Suprapubic skin (tissue), 4 donors: ENCODE measurements at places on chromosomes 5 and 9. TPM values are rescaled to one million over a fixed set of nuclear protein-coding genes. Genes with fewer than 3 reads are reported as not detected.

SPACA9 gene
- 9.9 TPM for total RNA-seq

POU5F2 gene
- total RNA-seq = 1.4 TPM

LPAR1 gene
- 16.2 TPM for total RNA-seq

C5orf34 gene
- total RNA-seq = 0.65 TPM

COL15A1 gene
- total RNA-seq = 8.2 TPM

ADRA1B gene
- total RNA-seq = 0.36 TPM

ROR2 gene
- 4.0 TPM for total RNA-seq

PIP5K1B gene
- total RNA-seq = 2.0 TPM

RAD50 gene
- total RNA-seq = 53.4 TPM

SIGMAR1 gene
- total RNA-seq = 78.5 TPM

- no peak for DNase-seq
- H3K36me3 ChIP-seq = no peaks in the 10 kb centered on the region
- no peaks in the 10 kb centered on the region for H3K27me3 ChIP-seq
- H3K4me3 ChIP-seq = no peak overlapping the region
- no peak overlapping the region for H3K27ac ChIP-seq
- peaks cover 21% of the 10 kb centered on the region for H3K4me1 ChIP-seq
Measured at GRCh38 chr9:94853887-94854286, 127.4 kb downstream of the AOPEP start.

GRCh38 chr5:129118826-129119225 lies 24.3 kb downstream of the ISOC1 start:
- no peak overlapping the region for H3K27ac ChIP-seq
- no peak overlapping the region for H3K4me3 ChIP-seq
- H3K4me1 ChIP-seq = peaks cover 2% of the 10 kb centered on the region
- H3K27me3 ChIP-seq = no peaks in the 10 kb centered on the region
- DNase-seq = no peak

DNA sequence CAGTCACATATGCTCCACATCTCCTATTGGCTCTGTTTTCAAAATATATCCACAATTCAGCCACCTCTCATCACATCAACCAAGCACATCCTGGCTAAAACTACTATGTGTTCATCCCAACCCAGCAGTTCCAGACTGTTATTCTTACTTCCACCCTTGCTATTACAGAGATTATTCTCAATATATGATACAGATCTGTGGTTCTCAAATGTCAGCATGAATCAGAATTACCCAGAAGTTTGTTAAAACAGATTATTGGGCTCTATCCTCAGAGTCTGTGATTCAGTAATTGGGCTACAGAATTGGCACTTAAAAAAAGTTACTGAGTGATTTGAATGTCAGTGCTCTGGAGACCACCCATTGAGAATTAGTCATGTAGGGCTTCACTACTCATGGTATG lies 78.8 kb upstream of the IZUMO3 start:
- no peak for DNase-seq
- no peaks in the 10 kb centered on the region for H3K36me3 ChIP-seq
- no peak overlapping the region for H3K27ac ChIP-seq
- no peaks in the 10 kb centered on the region for H3K4me1 ChIP-seq
- no peak overlapping the region for H3K4me3 ChIP-seq

- no peak overlapping the region for H3K27ac ChIP-seq
- no peak for DNase-seq
- H3K4me3 ChIP-seq = no peak overlapping the region
- no peaks in the 10 kb centered on the region for H3K36me3 ChIP-seq
- H3K27me3 ChIP-seq = no peaks in the 10 kb centered on the region
- H3K4me1 ChIP-seq = peaks cover 9% of the 10 kb centered on the region
Measured at GRCh38 chr9:110753731-110754231, 85.2 kb downstream of the MUSK start.

DNA sequence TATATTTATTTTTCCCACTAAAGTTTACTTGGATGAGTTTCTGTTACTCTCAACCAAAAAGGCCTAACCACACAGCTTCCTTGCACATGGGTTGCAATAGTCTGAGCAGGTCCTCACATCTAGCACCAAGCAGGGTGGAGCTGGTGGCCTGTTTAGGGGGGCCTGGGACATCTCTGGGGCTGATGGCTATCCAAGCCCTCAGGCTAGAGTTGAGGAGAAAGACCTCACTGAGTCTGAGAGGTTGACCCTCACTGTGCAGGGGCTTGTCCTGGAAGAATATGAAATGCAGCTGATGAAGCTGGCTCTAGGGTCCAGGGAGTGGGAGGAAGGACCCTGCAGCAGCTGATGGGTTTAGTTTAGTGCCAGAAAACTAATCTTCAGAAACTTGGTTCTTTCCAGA lies 217.1 kb upstream of the MVB12B start:
- DNase-seq = no peak
- H3K4me1 ChIP-seq = no peaks in the 10 kb centered on the region
- H3K36me3 ChIP-seq = no peaks in the 10 kb centered on the region
- H3K4me3 ChIP-seq = no peak overlapping the region
- H3K27ac ChIP-seq = no peak overlapping the region

DNA sequence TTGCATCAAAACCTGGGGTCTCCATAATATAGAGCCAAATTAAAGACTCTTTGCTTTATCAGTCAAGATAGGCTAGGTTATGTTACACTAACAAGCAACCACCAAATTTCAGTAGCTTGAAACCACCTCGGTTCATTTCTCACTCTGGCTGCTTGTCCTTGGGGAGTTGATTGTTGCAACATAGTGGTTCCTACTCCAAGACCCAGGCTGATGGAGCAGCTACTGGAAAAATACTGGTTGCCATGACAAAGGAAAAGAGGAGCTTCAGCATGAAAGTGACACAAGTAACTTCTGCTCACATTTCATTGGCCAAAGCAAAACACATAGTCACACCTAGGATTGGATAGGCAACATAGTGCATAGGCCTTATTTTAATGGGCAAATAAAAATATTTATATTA lies 18.5 kb upstream of the RCL1 start:
- H3K27me3 ChIP-seq = no peaks in the 10 kb centered on the region
- H3K4me3 ChIP-seq = no peak overlapping the region
- no peak for DNase-seq
- H3K4me1 ChIP-seq = no peaks in the 10 kb centered on the region
- no peaks in the 10 kb centered on the region for H3K36me3 ChIP-seq
- H3K27ac ChIP-seq = no peak overlapping the region

DNA sequence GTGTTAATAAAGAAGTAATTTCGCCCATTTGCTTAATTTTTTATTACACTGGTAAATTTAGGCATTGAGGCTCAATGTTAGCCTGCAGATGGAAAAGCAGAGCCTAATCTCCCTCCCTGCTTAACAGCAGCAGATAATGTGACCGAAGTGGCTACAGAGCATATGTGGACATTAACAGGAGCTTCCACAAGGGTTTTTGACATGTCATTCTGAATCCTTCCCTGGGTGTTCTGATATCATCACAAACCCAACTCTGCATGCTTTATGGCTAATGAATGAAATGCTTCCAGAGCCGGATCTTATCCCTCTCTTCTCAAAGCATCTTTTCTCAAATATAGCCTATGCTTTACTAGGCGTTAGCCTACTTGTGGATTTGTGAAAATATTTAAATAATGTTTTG lies 208.6 kb downstream of the CAAP1 start:
- DNase-seq = no peak
- H3K4me3 ChIP-seq = no peak overlapping the region
- H3K27ac ChIP-seq = no peak overlapping the region
- H3K36me3 ChIP-seq = no peaks in the 10 kb centered on the region

GRCh38 chr5:1055896-1056610 lies 47.5 kb downstream of the NKD2 start:
- no peak for DNase-seq
- H3K27ac ChIP-seq = no peak overlapping the region
- no peak overlapping the region for H3K4me3 ChIP-seq
- H3K36me3 ChIP-seq = peaks cover 79% of the 10 kb centered on the region

DNA sequence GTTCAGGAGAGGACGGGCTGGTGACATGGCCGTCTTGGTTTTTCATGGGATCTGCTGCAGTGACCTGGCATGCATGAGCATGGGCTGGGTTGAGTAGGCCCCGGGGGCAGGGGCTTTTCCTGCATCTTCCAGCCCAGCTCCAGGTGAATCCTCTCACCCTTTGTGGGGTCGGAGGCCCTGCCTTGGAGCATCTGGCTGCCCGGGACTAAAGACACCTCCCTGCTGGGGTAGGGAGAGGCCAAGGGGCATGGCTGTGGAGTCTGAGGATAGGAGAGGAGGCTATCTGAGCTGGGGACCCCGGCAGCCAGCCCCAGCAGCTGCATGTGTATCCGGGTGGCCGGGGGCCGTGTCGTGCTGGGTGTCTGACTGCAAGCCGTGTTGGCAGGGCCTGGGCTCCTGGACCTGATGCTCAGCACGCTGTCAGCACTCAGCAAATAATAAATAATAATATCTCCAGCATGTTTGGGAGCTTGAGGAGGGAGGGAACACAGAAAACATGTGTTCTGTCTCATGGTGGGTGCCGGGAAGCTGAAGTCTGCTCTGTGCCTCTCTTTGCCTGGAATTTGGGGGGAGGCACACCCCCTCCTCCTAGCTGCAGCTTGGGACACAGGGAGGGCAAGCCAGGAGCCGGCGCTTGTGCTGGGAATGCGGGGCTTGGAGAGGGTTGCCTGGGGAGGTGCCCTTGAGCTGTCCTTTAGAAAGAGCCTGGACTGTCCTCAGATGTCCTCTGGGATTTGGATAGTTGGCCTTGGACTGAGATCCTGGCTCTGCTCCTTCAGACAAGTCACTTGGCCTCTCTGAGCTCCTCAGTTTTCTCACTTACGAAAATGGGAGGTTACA lies 28.4 kb upstream of the PITX1 start:
- DNase-seq = no peak
- no peaks in the 10 kb centered on the region for H3K36me3 ChIP-seq
- H3K27me3 ChIP-seq = peaks cover 42% of the 10 kb centered on the region
- no peak overlapping the region for H3K27ac ChIP-seq

DNA sequence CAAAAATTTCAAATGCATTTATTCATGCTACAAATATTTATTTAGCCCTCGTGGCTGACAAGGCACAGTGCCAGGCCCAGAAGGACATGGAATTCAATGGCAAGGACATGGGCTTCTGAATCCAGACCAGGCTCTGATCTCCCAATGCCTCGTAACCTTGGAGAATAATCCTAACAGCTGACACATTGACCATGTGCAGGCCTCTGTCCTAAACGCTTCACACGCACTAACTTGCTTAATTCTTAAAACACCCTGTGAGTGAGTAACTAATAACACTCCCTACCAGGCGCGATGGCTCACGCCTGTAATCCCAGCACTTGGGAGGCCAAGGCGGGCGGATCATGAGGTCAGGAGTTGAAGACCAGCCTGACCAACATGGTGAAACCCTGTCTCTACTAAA lies 33.2 kb downstream of the MYO10 start:
- peaks cover 5% of the 10 kb centered on the region for H3K4me1 ChIP-seq
- H3K4me3 ChIP-seq = no peak overlapping the region
- DNase-seq = no peak
- no peaks in the 10 kb centered on the region for H3K27me3 ChIP-seq
- no peak overlapping the region for H3K27ac ChIP-seq

GRCh38 chr9:96478829-96479371 lies 28.9 kb downstream of the HABP4 start:
- no peak overlapping the region for H3K27ac ChIP-seq
- H3K4me3 ChIP-seq = no peak overlapping the region
- no peaks in the 10 kb centered on the region for H3K4me1 ChIP-seq
- DNase-seq = no peak
- H3K36me3 ChIP-seq = peaks cover 2% of the 10 kb centered on the region

GRCh38 chr5:166102947-166103346 lies 2188.5 kb upstream of the WWC1 start:
- H3K4me1 ChIP-seq = no peaks in the 10 kb centered on the region
- H3K27ac ChIP-seq = no peak overlapping the region
- no peaks in the 10 kb centered on the region for H3K27me3 ChIP-seq
- H3K36me3 ChIP-seq = no peaks in the 10 kb centered on the region
- H3K4me3 ChIP-seq = no peak overlapping the region
